ENCODE measurements at places on chromosomes 4 and X.

DNA sequence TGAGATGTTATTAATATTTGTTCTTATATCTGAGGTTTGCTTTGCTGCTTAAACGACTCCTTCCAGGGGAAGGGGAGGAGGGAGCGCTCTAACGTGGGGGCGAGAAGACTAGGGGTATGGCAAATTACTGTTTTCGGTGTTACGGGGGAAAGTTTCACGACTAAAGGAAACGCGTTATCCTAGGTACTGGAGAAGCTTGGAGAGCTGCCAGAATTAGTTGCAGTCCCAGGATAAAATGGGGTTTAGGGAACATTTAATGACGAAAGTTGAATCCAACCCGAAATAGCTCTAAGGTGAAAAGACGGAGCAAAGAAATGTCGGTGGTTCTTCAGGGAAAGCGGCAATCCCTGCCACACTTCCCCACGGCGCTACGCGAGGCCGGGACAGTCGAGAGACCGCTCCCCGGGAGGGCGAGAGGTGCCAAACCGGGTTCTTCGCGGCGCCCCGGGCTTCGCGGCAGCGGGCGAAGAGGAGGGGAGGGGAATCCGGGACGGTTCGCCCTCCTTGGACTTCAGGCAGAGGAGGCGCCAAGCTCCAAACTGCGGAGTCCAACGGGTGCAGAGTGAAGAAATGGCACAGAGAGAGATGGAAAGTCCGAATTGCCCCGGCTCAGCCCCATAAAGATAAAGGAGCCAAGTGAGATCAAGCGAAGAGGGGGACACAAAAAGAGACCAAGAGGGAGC lies 724 bp downstream of the THOC2 start:
- DNase-seq: no peak

DNA sequence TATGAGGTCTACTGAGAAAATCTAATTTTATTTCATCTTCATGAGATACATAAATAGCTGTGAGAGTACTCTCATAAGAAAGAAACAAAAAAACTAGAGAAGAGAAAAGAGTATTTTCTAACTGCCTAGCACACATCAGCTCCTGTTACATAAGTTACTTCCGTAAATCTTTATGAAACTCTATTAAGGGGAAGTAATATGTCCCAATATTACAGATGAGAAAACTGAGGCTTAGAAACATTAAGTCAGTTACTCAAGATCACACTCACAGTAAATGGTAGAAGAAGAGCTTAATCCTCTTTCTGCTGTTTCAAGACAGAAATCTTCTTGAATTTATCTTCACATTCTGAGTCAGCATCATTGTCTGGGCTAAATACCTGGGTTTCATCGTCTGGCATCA lies 164.1 kb downstream of the DTHD1 start:
- DNase-seq: no peak

DNA sequence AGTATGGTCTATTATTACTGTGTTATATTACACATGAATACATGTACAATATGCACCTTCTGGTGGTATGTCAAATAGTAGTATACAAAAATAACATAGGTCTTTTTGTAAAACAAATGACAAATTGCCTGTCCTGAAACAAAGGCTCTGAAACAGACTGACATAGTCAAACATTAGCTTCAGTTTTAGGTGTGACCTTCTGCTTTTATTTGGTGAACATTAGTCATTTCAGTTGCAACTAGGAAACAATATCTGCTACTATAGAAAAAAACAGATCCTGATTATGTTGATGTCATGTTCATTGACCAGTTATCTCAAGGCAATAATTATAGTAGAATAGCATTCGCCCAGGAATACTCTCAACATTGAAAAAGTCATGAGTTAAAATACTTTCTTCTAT lies 123.0 kb downstream of the CHRNA9 start:
- DNase-seq: no peak

DNA sequence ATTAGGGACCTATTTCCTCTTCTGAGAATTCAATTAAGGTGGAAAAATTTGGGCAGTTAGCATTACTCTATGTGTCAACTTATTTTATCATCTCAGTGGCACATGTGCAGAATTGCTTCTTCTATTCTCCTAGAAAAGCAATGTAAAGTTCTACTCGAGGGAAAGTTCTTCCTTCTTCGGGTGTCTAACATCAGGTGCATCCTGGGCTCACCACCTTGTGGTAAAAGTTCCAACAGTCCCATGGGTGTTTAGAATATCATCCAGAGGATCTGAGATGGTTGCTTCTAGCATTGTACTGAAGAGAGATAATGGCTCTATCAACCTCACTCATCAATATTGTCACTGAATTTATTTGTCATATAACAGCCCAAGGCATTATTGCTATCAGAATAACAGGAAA lies 969.7 kb downstream of the PDHA2 start:
- no peak for DNase-seq

GRCh38 chr4:110412354-110413065 lies 63.4 kb upstream of the ENPEP start:
- DNase-seq: no peak

DNA sequence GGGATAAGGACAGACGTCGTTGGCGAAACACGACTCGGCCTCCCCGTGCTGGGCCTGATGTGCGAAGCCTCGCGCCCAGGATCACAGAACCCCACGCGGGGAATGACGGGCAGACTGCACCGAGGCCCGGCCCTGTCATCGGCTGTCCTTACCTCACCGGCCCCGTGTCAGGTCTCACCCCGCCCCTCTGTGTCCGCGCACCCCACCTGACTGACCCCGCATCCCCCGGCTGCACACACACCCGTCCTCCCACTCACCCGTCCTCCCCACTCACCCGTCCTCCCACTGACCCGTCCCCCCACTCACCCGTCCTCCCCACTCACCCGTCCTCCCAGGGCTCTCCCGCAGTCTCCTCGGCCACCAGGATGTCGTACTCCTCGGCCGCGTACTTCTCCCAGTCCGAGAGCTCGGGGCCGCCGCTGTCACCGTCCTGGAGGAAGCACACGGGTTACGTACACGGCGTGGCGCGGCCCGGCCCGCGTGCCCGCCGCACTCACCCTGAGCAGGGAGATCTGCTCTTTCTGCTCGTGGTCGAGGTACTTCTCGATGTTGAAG lies 19.8 kb upstream of the GTPBP6 start:
- no peak for DNase-seq

- DNase-seq: no peak
Observed at GRCh38 chrX:153633048-153633447, 14.0 kb upstream of the DUSP9 start.

- DNase-seq: no peak
Observed at GRCh38 chrX:87626996-87627395, 109.4 kb downstream of the KLHL4 start.

DNA sequence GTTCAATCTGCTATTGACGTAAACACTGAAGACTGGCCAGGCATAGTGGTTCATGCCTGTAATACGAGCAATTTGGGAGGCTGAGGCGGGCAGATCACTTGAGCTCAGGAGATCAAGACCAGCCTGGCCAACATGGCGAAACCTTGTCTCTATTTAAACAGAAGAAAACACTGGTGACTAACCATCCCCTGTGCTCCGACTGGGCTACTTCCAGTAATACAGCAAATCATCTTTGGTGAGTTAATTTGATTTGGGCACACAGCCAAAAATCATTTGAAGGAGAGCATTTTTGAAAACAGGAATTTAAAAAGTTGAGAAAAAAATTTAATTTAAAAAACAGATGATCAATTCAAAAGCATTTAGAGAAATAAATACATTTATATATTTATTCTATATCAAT lies 52.0 kb downstream of the SEC24D start:
- no peak for DNase-seq

- DNase-seq: no peak
Observed at GRCh38 chr4:20764366-20764992, 64.2 kb downstream of the PACRGL start.

GRCh38 chrX:63782515-63782914 lies 2.5 kb downstream of the ARHGEF9 start:
- DNase-seq: no peak

DNA sequence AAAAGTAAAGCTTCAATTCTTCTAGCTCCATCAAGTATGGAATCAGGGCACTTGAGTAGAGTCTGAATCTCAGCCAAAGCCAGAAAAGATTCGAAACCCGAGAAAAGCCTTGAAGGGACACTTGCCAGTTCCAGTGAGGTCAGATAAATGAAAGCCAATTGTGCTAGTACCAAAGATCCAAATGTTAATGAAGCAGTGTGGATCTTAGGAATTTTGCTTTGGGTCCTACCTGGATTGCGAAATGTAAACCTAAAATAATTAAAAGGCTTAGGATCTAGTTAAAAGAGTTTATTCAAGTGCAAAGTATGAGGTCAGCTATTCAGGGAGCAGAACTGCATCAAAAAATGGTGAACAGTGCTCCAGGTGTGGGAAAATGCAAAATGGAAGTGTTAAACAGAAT lies 552.6 kb downstream of the NAP1L3 start:
- DNase-seq: no peak

DNA sequence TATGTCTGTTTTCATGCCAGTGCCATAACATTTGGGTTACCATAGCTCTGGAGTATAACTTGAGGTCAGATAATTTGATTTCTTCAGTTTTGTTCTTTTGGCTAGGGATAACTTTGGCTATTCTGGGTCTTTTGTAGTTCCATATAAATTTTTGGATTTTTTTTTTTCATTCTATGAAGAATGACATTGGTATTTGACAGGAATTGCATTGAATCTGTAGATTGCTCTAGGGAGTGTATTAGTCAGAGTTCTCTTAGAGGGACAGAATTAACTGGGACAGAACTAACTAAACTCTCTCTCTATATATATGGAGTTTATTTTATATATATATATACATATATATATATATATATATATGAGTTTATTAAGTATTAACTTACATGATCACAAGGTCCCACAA lies 32.2 kb upstream of the SLIT2 start:
- DNase-seq: no peak

DNA sequence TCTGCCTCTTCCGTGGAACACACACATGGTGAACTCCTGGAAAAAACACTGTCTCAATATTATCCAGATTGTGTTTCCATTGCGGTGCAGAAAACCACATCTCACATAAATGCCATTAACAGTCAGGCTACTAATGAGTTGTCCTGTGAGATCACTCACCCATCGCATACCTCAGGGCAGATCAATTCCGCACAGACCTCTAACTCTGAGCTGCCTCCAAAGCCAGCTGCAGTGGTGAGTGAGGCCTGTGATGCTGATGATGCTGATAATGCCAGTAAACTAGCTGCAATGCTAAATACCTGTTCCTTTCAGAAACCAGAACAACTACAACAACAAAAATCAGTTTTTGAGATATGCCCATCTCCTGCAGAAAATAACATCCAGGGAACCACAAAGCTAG lies 87.9 kb downstream of the TET2 start:
- DNase-seq: no peak

DNA sequence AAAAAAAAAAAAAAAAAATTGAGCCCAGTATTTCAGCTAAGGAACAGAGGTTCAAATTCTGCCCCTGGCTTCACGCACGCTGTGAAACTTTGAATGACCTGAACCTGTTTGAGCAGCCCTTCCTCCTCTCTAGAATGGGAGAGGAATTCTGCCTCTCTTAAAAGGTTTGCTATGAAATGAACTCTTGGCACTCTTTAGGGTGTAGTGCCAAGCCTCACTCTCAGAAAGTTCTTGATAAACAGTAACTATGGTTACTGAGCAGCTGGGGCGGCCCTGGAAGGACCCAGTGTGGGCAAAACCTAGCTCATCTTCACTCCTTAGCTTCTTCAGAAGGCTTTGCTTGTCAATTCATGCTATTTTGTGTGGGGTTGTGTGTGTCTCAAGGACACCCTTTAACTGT lies 73.7 kb downstream of the GEMIN8 start:
- DNase-seq: no peak
